ENCODE measurements at places on chromosomes 1 and 21. TPM values are rescaled to one million over a fixed set of nuclear protein-coding genes. Genes with fewer than 3 reads are reported as not detected.

DNA sequence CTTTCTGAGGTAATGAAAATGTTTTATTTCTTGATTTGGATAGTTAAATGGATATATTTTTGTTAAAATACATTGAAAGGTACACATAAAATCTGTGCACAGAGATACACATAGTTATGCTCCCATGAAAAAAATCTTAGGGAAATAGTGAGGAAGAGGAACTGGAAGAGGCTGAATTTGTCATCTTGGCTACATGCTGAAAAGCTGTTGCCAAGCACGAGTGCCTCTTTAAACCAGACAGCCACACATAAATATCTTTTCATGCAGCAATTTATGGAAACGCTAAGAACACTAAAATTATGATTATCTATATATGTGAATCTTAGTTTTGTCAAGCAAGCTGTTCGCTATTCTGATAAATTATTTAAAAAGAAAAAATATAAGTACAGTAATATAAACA, 12.8 kb upstream of the ADAR start:
- H3K36me3 ChIP-seq = no peaks in the 10 kb centered on the region
- no peak overlapping the region for H3K27ac ChIP-seq
- DNase-seq = no peak
- H3K27me3 ChIP-seq = no peaks in the 10 kb centered on the region
- H3K4me3 ChIP-seq = no peak overlapping the region

GRCh38 chr1:210437111-210437510, 108.4 kb downstream of the HHAT start:
- H3K27ac ChIP-seq = no peak overlapping the region
- no peak overlapping the region for H3K4me3 ChIP-seq
- H3K4me1 ChIP-seq = no peaks in the 10 kb centered on the region

DNA sequence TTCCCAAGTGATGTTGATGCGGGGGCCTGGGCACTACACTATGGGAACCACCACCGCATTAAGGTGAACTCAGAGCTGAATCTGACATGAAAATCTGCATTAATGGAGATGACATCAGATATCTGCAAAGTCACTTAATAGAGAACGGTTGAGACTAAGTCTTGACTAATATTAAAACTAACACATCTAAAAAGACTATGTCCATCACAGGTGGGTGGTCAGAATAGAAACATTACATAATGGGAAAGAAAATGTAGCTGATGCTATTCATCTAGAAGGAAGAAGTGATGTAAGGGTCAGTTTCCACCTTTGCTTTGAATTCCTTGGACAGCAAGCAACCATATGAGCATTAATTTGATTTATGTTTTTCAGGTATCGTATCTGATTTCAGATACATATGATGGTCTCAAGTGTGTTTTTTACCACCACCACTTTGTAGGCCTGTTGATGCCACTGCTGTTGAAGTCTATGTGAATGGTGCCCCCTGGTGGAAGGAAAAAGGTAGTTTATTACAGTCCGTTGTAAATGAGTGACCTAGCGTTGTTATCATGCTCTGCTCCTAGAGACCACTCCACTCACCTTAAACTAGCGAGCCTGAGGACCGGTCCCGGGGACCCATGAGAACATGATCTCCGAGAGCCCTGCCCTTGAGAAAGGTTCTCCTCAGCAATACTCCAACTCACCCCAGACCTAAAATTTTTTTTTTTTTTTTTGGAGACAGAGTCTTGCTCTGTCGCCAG, 73.5 kb downstream of the BACH1 start:
- no peak overlapping the region for H3K27ac ChIP-seq
- no peaks in the 10 kb centered on the region for H3K4me1 ChIP-seq
- no peaks in the 10 kb centered on the region for H3K27me3 ChIP-seq
- H3K36me3 ChIP-seq = peaks cover 4% of the 10 kb centered on the region

DNA sequence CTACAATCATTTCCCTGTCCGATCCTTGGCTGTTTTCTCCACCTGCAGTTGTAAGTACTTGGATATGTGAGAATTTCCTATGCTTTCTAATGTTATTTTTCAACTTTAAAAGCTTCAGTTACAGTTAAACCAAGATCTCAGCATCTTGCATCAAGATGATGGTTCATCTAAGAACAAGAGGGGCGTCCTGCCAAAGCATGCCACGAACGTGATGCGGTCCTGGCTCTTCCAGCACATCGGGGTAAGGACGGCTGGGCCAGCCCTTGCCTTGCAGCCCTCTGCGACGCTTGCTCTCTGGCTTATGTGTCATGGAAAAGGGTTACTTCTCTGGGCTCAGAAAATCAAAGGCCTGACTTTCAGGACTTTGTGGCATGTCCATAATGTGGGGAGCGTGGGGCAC, 46.8 kb downstream of the PKNOX1 start:
- no peaks in the 10 kb centered on the region for H3K27me3 ChIP-seq
- no peak for DNase-seq
- H3K4me3 ChIP-seq = no peak overlapping the region
- no peak overlapping the region for H3K27ac ChIP-seq
- H3K4me1 ChIP-seq = no peaks in the 10 kb centered on the region
- H3K36me3 ChIP-seq = peaks cover 16% of the 10 kb centered on the region

GRCh38 chr1:18670121-18670867, 39.6 kb downstream of the PAX7 start:
- H3K27me3 ChIP-seq = peaks cover 3% of the 10 kb centered on the region
- H3K27ac ChIP-seq = no peak overlapping the region
- no peaks in the 10 kb centered on the region for H3K36me3 ChIP-seq
- H3K4me1 ChIP-seq = no peaks in the 10 kb centered on the region
- DNase-seq = no peak

- H3K4me3 ChIP-seq = no peak overlapping the region
- no peak for DNase-seq
- H3K27ac ChIP-seq = no peak overlapping the region
- no peaks in the 10 kb centered on the region for H3K4me1 ChIP-seq
Observed at GRCh38 chr1:90122654-90123340, 127.9 kb downstream of the ZNF326 start.

Gene DYRK1A
- 78.0 TPM for total RNA-seq

Measured in kidney (tissue), 22 donors.